Posterior cingulate gyrus (tissue), 11 donors: ENCODE measurements at places on chromosomes 11 and 22.
A peak's percentile ranks its signal among the peaks of the same experiment; 100 is the strongest.

GRCh38 chr11:3995949-3996554 lies 98.5 kb upstream of the RRM1 start:
- DNase-seq, result no peak

DNA sequence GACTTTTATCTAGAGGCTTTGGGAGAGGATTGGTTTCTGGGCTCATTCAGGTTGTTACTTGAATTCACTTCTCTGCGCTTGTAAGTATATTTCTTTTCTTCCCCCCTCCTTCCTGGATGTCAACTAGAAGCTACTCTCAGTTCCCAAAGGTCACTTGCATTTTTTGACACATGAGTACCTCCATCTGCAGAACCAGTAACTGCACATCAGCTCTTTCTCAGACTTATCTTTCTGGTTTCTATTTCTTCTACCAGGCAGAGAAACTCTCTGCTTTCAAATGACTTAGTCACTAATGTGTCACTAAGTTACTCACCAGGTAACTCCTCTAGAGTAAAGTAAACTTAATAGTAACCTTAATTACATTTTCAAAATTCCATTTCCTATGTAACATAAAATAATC lies 773.0 kb upstream of the LUZP2 start:
- DNase-seq, result no peak

DNA sequence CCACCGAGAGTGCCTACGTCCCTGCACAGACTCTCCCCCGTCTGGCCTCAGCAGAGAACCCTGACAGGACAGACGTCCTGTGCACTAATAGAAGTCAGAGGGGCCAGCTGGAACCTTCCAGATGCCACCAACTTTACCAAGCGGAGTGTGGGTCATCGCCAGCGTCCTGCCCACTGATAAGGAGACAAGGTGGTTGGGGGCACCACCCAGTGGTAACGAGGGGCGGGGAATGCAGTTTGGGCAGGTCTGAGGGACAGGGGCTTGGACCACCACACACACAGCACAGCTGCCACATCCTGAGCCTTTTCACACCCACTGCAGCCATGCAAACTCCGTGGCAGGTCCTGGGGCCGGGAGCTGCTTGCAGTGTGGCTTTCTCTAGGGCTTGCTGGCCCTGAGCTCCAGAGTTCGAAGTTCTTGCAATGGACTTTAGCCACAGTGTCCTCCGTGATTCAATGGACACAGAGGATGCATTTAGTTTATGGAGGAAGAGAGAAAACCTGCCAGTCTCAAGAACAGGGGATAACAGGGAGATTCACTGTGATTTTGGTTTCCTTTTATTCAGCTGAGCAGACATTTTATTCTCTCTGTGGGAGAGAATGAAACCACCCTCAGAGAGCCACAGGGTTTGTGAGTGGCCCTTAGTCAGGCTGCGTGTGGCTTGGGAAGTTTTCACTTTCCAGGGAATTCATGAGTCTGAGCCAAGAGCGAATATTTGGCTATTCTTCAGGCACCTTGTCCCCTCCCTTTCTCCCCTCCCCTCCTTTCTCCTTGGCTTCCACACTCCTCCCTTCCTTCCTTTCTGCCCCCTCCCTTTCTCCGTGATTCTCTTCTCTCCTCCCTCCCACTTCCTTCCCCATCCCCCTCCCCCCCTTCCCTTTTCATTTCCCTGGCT lies 13.1 kb downstream of the MRGPRG start:
- no peak for DNase-seq

- DNase-seq, result no peak
Observed at GRCh38 chr11:102216433-102217075, 100.7 kb upstream of the BIRC3 start.

- no peak for DNase-seq
Observed at GRCh38 chr11:123653827-123654565, 428 bp downstream of the SCN3B start.

DNA sequence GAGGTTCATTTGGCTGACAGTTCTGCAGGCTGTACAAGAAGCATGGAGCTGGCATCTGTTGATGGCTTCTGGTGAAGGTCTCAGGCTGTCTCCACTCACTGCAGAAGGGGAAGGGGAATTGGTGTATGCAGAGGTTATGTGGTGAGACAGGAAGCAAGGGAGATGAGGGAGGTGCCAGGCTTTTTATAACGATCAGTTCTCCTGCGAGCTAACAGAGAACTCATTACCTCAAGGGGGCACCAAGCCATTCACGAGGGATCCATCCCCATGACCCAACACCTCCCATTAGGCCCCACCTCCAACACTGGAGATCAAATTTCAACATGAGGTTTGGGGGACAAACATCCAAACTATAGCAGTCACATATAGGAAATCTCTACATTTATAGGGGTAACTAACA lies 38.7 kb upstream of the E2F8 start:
- DNase-seq, result no peak

GRCh38 chr11:125262194-125262829 lies 97.8 kb downstream of the PKNOX2 start:
- no peak for DNase-seq

DNA sequence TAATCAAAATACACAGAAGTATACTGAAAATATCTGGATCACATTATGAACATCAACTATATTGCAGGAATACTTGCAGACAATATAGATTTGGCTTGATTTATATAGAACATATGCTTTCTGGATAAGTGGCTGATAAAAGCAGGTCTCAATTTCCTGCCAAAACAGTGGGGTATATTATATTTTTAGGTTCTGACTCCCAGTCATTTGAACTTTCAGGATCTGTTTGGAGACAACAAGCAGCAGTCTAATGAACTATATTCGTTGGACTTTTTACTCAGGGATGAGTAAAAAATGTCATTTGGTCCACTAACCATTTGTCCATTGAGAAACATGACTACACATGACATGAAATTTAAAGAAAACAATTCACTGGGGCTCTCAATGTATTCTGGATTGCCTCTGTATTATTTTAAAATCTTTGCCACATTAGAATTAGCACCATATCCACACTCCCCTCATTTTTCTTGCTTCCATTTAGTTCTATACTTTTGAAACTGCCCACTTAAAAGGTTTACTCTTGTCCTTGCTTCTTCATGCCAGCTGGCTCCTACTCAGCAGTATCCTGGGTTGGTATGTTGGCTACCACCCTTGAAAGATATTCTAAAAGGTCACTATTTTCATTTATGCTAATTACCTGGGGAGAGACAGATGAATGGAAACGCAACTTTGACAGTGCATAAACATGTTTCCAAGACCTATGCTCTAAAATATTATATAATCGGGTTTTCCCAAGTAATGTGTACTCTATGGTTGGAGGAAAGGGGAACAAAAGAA lies 153.0 kb downstream of the APOL5 start:
- no peak for DNase-seq

GRCh38 chr11:98423933-98424332 lies 596.8 kb upstream of the CNTN5 start:
- DNase-seq, result no peak

GRCh38 chr11:124745835-124746620 lies 6.0 kb downstream of the VSIG2 start:
- DNase-seq, result peak; percentile 70

- DNase-seq, result peak; percentile 40
Observed at GRCh38 chr11:49208006-49208721, at the start of gene FOLH1. Gene FOLH1, minus strand, starts transcription at chr11:49208602. Its CDS starts 193 bp downstream, at chr11:49208409.

GRCh38 chr22:39279170-39279850 lies 34.5 kb upstream of the PDGFB start:
- no peak for DNase-seq

- DNase-seq, result no peak
Observed at GRCh38 chr11:98180511-98180910, 840.2 kb upstream of the CNTN5 start.

DNA sequence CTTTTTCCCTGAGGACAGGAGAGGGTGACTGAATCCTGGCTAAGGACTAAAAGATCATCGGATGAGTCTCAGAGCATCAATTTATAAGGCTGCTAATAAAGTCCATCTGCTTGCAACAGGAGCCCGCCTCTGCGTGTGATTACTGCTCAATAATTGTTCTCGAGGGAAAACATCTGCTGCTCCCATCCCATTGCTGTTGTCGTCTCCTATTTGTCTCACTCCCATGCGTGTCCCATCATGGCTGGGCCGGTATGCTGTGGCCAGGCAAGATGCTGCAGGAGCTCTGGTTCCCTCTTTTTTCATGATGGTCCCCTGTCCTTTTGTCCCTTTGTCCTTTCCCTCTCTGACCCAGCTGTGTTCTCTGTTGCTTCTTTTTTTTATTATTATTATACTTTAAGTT lies 121.2 kb downstream of the SPATA19 start:
- no peak for DNase-seq

- DNase-seq, result no peak
Observed at GRCh38 chr22:43504666-43505261, 93.0 kb downstream of the MPPED1 start.

DNA sequence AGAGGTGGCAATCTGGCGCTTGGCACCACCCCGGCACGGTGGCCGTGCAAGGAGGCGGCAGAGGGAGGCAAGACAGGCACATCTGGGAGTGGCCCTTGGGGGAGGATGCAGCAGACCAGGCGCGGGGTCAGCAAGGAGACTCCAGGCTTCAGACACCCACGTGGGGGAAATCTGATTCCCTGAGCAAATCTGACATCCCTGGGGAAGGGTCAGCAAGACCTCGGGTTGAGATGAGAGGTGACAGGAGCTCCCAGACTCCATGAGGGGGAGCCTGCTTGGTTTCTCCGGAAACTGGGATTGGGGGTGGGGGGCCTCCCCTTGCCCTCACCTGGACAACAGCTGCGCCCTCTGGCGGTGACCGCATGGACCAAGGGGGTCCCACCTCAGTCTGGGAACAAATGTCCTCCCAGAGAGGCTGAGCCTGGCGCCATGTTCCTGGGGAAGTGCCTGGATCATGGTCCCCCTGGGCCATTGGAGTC lies 4.0 kb upstream of the RCOR2 start:
- DNase-seq, result no peak

DNA sequence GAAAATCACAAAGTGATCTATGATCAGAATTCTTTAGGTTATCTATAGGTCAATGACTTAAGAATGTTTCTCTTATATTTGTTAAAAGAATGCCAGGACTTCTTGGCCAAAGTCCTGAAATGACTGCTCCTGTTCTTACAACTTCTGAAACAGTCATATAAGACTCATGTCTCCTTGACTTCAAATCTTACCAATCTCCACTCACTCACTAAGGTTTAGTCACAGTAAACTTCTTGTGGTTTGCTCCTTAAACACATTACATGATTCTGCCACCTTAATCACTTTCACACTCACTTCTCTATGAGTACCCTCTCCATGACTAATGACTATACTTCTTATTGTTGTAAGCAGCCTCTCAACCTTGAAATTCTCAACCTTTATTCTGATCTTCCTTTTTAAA lies 648.7 kb upstream of the CCDC179 start:
- no peak for DNase-seq

- DNase-seq, result no peak
Observed at GRCh38 chr11:31397239-31397834, 27.7 kb downstream of the DNAJC24 start.

- DNase-seq, result peak; percentile 66
Observed at GRCh38 chr22:38069372-38070249, 12.4 kb downstream of the PICK1 start.

- no peak for DNase-seq
Observed at GRCh38 chr11:13258855-13259254, 18.7 kb upstream of the BMAL1 start.

DNA sequence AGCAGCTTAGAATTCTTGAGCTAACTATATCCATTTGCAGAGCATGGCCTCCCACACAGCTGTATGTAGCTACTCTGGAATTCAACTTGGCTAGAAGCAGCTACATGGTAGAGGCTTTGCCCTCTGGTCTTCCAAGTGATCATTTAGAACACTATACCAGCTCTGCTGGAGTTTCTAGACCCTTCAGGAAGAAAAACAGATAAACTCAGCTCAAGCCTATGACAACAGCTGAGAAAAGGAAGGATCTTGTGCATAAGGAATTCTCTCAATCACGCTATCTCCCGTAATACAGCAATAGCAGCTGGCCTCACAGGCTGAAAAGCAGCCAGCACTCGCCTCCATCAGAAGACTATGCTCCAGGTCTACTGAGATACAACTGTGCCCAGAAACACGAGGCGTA lies 50.6 kb upstream of the APOA1 start:
- DNase-seq, result no peak

DNA sequence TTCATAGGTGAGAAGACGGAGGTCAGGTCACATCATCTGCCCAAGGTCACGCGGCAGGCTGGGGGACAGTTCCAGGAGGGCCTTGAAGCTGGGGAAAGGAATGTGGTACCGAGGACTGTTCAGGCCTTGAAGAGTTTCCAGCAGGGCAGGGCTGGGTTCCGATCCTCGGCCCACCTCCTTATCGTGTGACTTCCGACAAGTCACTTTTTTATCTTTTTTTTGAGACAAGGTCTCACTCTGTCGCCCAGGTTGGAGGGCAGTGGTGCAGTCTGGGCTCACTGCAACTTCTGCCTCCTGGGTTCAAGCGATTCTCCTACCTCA lies 623 bp downstream of the NDUFS8 start:
- DNase-seq, result no peak
